Spinal cord (tissue), 10 donors: ENCODE measurements at places on chromosomes 11 and 22. TPM values are rescaled to one million over a fixed set of nuclear protein-coding genes. Genes with fewer than 3 reads are reported as not detected.

The OR52E4 gene
- polyA plus RNA-seq = not detected

GRCh38 chr22:16932577-16932976 lies 75.4 kb downstream of the GAB4 start:
- peak; percentile 16 for DNase-seq

DNA sequence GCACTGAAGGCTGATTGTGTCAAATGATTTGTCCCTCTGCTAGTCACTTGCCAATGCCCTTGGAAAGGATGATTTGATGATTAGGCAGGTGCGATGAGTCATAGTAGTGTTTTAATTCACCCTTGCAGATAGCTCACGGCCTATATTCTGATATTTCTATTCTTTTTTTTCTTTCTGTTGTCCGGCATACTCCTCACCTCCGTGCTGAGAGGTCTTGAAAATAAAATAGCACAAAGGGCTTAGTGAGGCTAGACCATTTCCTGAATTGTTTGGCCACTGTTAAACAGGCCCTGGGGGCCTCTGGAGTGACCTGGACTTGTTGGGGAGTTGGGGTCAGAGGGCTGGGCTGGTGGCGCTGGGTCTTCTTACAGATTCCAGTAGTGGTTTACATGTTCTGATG lies 99.8 kb downstream of the ZBTB16 start:
- DNase-seq = no peak

The TIMP3 gene
- 231 TPM for polyA plus RNA-seq
